ENCODE measurements at places on chromosomes 11 and 22. TPM values are rescaled to one million over a fixed set of nuclear protein-coding genes. Genes with fewer than 3 reads are reported as not detected.

CRYBB2 gene
- total RNA-seq: not detected

CADM1 gene
- 62.2 TPM for total RNA-seq

GRCh38 chr22:40853961-40854360 lies 2.5 kb downstream of the ST13 start:
- no peak for DNase-seq

DNA sequence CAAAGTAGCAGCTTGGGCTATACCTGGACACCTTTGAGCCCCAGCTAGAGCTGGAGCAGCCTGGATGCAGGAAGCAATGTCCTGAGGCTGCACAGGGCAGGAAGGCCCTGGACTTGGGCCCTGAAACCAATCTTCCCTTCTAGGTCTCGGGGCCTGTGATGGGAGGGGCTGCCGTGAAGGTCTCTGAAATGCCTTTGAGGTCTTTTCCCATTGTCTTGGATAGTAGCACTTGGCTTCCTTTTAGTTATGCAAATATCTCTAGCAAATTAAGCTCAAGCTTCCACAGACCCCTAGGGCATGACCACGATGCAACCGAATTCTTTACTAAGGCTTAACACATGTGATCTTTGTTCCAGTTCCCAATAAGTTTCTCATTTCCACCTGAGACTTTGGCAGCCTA lies 40.0 kb downstream of the LINC01488 start:
- DNase-seq: no peak

DNA sequence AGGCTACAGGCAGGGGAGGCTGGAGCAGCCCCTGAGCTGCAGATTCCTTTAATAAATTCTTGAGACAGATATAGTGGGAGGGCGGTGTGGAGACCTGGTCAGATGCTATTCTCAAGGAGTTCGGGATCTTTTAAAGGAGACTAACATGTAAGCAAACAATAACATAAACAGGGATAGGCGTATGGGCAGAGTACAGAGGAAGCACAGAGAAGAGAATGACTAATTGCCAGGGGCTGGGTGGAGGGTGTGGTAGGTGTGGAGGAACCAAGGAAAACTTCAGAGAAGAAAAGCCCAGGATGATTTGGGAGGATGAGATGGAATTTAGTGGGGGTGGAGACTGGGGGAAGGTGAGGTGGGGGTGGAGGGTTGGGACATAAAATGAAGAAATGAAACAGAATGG lies 9.7 kb upstream of the HEPHL1 start:
- no peak for DNase-seq

GRCh38 chr11:18723991-18724390 lies 2.0 kb downstream of the IGSF22 start:
- no peak for DNase-seq
